ENCODE measurements at places on chromosomes 5 and 9.
A peak's percentile ranks its signal among the peaks of the same experiment; 100 is the strongest.

- no peak for DNase-seq
These were observed 423.2 kb upstream of the SGCD start for GRCh38 chr5:155903791-155904190.

DNA sequence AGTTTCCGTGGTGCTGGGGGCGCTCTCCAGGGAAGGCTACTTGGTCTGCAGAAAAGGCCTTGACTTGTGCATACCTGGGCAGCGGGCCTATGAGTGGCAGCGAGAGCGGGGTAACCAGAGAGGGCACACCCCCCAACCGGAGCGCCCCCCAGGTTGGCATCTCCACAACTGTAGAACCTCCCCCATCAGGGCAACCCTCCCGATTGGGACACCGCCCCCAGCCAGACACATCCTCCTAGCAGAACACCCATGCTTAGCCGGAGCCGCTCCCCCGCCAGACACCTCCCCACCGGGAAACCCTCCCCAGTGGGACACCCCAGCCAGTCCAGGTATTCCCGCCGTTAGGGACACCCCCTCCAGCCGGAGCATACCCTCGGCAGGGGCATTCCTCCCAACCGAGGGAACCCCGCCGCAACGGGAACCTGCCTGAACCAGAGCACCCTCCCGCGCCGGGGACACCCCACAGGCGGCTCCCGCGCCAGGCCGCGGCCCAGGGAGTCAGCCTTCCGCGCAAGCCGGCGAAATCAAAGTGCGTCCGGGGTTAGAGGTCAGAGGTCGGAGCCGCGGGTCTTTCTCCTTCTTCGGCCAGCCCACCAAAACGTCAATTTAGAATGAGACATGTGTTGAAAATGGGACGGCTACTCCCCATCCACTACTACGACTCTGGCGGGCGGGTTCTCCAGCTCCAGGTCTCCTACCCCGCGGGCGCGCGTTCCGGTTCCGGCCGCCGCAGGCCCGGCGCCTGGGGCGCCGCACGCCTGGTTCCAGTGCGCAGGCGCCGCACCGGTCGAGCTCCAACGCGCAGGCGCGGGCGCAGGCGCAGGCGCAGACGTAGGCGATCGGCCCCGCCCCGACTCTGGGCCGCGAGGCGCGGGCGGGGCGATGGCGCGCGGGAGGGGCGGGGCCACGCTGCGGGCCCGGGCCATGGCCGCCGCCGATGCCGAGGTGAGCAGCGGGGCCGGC, at the start of gene EHMT1:
EHMT1 (plus strand) TSS at position 901 of the 963 bp plus-strand sequence; CDS start at position 925, 24 bp downstream.
- DNase-seq, result no peak

DNA sequence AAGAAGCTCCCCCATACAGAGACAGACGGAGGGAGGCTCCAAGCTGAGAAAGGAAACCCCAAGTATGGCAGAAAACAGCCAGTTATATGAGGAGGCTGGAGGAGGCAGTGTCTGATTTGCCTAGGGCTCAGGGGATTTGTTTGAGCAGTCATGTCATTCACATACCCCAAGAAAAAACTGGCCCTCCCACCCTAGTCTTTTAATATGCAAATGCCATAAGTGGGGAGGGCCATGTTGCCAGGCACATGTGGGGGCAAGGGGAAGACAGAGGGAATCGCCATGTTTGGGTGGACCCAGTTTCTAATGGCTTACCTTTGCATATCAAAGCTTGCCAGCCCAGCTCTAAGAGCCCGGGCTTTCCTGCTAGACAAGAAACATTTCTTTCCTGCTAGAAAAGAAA, 1163.8 kb downstream of the TAF11L14 start:
- no peak for DNase-seq

GRCh38 chr5:171310212-171310818, 1.3 kb downstream of the TLX3 start:
- DNase-seq, result no peak

GRCh38 chr5:153617190-153617589, 126.7 kb downstream of the GRIA1 start:
- no peak for DNase-seq

DNA sequence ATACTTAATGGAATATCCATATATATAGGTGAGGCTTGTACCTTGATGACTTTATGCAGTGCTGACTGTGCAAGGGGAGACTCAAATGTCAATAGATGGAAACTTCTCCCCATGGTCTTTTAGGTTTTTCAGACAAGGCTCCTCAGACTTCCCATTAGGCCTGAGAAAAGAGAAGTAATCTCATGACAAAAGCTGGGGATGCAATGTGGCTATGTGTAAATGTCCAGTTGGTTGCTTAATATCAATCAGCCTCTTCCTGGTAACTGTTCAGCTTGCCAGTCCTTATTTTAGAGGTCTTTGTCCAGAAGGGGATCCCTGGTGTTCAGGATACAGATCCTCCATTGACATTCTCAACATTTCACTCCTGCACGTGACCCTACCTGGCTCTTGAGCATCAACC, 621.1 kb upstream of the CDH18 start:
- DNase-seq, result no peak

DNA sequence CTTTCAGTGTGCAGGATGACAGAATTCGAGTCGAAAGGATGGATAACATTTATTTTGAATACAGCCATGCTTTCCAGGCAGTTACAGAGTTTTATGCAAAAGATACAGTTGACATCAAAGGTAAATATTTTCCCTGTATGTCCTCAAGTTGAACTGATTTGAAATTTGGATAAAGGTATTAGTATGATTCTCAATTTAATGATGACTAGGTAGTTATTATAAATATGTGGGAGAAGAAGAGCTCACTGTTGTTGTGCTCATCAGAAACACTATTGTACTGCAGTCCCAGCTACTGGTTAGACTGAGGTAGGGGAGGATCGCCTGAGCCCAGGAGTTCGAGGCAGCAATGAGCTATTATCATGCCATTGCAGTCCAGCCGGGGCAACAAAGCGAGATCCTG, 70.7 kb upstream of the DHFR start:
- DNase-seq, result no peak

DNA sequence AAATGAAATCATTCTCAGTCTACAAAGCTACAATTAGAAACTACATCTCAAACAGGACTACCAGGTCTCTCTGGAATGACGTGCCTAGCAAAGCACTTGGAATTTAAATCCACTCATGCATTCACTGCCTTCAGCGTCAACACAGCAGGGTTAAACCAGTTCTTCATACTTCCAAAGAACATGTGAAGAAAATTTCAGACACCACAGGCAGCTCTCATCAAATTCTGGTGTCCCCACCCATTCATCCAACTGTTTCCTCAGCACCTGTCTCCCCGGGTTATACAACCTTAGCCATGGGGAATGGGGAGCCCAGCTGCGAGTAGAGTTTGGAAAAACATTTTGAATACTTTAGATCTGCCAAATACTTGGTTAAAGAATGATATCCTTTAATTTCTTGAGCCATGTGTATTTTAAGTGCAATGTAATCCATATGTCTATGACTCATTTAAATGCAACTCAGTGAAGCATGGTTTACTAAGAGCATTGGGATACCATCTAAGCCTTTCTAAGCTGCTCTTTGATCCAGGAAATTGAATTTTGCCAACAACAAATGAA, 17.5 kb downstream of the ADAM19 start:
- DNase-seq, result no peak

DNA sequence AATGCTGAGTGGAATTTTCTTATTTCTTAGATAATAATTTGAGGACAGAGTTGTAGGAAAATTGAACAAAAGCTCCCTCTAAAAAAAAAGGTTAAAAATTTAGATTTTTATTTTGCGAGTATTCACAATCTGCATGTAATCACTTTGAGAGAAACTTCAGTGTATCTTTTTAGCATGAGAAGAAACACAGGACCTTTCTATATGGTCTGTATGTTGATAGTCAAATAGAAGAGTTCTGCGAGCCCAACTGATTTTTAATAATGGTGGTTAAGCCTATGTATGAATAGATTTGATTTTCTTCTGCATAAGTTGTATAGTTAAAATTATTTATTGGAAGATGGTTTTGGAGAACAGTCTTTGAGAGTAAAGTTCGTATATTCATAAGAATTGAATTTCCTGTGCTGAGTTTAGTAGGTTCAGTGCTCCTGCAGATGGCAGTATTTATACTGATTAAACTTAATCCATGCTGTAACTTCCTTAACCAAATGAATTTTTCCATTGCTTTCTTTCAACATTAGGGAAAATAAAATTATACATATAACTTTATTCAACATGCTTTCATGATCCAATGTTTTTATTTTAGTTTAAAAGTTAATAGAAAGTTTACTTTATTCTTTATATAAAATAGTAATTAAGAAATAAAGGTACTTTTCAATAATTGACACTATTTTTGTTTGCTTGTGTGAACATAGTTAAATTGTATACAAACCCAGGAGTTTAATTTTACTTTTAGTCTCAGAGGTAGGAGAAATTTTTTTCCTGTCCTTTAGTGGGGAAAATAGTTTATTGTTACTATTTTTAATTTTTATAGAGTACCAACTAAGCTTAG, 19.6 kb downstream of the TCERG1 start:
- DNase-seq, result no peak

- DNase-seq, result peak; percentile 79
These were observed 35.5 kb upstream of the ANXA2R start for GRCh38 chr5:43075319-43076293.

DNA sequence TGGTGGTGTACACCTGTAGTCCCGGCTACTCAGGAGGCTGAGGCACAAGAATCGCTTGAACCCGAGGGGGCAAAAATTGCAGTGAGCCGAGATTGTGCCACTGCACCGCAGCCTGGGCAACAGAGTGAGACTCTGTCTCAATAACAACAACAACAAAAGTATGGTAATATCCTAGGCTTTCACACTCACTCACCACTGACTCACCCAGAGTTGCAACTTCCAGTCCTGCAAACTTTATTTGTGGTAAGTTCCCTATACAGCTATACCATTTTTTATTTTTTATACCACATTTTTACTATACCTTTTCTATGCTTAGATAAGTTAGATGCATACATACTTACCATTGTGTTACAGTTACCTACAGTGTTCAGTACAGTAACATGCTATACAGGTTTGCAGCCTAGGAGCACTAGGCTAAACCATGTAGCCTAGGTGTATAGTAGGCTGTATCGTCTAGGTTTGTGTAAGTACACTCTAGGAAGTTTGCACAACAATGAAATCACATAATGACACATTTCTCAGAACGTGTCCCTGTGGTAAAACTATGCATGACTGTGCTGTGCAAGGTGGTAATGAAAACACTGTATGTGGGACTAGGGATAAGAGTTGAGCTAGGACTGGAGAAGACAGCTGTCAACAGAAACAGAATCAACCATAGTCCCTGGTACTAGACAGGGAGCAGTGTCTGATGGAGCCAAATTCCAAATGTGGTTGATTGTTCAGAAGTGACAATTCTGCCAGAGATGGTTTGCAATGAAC, 109.5 kb upstream of the RAD23B start:
- DNase-seq, result no peak

DNA sequence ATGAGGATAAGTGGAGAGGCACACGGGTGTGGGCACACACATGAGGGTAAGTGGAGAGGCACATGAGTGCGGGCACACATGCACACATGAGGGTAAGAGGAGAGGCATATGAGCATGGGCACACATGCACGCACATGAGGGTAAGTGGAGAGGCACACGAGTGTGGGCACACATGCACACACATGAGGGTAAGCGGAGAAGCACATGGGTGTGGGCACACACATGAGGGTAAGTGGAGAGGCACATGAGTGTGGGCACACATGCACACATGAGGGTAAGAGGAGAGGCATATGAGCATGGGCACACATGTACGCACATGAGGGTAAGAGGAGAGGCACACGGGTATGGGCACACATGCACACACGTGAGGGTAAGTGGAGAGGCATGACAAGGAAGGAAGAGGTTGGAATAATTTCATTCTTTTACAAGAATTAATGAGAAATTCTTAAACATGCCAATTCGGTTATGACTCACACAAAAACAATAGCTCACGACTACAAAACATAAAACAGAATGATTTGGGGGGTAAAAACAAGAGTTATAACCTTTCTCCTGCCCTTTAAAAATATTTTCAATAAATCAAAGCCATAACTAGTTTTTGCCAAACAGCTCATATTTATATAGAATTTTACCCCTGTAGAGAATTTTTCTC, 67.5 kb downstream of the APBA1 start:
- no peak for DNase-seq

DNA sequence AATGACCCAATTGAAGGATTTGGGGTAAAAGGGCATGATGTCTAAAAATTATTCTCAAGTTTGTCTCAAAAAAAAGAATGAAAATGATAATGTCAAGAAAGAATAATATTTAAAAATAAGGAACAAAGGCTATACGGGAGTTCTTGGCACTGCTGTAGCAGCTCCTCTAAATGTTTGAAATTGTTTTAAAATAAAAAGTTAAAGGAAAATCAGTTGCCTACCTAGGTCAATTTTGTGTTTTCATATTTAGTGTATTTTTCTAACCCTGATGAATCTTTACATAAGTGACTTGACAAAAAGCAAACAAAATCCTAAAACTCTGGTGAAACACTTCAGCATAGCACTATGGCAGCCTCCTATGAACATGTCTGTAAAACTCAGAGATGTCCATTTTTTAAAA, 56.4 kb downstream of the ALDH1A1 start:
- DNase-seq, result no peak

DNA sequence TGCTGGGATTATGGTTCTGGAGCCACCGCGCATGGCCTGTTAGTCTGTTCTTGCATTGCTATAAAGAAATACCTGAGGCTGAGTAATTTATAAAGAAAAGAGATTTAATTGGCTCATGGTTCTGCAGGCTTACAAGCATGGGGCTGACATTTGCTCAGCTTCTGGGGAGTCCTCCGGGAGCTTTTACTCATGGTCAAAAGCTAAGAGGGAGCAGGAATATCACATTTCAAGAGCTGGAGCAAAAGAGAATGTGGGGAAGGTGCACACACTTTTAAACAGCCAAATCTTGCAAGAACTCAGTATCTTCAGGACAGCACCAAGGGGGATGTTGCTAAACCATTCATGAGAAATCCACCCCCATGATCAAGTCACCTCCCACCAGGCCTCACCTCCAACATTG, 12.1 kb downstream of the JAK2 start:
- DNase-seq, result no peak

DNA sequence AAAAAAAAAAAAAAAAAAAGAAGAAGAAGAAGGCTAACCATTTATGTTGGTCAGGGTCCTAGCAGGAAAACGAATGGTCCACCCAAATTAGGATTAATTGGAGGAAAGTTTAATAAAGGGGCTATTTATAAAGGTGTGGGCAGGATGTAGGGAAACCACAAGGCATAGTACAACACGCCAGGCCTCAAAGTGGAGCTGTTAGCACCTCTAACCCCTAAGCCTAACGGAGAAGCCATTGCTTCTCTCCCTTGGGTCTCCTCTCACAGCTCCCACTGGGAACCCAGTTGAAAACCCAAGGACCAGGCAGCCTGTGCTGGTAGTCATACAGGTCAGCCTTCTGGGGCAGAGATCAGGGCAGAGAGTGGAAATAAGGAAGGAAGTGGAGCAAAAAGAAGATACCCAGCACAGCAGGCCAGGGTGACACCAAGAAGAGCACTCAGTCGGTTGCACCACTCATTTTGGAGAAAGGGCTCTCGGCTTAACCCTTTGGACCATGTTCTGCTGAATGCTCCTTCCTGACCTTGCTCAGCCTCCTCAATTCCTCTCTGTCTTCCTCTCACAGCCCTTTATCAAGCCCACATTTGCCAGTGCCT, 8.8 kb upstream of the GLIPR2 start:
- no peak for DNase-seq

DNA sequence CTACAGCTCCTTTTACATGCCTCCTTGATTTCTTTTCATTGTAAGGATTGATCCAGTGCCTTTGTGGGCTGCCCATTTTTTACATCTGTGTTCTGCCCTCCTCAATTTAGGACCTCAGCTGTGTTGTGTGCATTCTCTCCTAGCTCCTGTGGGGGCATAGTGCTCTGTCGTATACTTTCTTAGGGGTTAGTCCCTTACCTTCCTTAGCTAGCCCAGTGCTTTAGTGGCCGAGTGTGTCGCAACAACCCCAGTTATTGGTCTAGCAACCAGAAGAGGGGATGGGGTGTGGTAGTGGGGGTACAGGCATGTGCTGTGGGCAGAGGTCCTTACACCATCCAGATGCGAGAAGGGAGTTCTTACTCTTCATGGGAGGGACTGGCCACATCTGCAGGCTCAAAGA, 12.1 kb downstream of the MTRR start:
- DNase-seq, result no peak
